ENCODE measurements at places on chromosomes 5 and 9.

GRCh38 chr5:14186059-14186830, 43.1 kb downstream of the TRIO start:
- DNase-seq = no peak

DNA sequence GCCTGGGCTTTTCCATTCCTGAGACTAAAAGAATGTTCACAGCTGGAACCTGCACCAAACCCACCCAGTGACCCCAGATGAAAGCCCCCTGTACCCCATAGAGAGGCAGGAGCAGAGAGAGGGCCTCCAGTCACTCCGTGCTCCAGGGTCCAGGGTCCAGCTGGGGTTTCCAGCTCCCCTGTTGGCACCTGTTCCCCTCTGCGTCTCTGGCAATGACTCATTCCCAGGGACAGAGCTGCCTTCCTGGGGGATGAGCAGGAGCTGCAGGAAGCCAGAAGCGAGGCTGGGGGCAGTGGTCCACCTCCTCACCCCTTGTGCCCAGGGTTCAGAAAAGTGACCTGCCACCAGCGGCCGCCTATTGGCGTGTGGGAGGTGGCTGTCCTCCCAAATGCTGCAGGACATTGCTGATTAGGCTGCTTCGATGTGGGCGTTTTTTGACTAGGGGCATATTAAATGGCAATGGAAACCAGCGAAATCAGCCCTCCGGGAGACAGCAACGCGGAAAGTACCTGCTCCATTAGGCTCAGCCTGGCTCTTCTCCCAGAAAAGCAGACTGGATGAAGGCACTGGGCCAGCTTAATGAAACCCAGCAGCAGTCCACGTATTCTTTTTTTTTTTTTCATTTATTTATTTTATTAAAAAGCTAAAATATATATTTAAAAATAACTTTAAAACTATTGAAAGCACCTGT, 97.4 kb downstream of the DAP start:
- no peak for DNase-seq

DNA sequence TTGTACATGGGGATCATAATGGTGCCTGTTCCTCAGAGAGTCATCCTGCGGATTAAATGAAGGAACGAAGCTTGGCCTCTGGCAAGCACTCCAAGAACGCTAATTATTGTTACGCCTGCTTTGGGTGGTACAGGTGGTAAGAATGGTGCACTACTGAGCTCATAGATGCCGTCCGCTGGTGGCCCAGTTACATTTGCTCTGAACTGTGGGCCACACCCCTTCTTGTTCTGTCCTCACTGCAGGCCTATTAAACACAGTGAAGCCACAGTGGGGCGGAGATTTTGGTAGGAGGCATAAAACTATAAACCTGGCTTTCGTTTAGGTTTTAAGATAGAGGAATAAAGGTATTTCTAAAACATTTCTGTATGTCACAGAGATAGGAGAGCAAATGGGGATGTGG, 40.6 kb upstream of the FER start:
- DNase-seq = no peak

DNA sequence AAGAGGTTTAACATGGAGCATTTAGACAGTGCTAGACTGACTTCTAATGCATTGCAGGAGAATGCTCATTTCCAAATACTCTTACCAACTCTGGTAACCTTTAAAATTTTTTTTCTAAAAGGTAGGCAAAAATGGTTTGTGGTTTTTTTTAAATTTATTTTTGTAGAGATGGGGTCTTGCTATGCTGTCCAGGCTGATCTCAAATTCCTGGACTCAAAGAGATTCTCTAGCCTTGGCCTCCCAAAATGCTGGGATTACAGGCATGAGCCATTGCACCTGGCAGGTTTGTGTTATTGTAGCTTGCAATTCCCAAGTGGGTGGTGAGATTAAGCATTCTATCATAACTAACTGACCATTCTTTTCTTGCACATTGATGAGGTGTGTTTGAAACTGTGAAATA, 43.0 kb upstream of the TBC1D2 start:
- no peak for DNase-seq

DNA sequence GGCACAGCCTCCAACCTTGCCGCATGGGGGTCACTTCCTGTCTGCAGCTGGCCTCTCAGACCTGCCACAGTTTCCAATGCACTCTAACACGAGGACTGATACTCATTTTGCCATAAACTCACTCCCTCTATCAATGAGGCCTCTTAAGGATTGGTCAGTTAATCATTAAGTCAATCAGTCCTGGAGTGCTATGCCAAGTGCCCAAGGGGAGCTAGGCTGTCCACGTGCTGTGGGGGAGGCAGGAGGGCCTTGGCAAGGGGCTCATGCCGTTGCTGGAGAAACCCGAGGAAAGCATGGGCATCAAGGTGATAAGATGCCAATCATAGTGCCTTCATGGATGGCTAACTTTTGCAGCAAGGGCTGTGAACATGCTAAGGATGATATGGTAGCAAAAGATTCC, 1.7 kb upstream of the ALDH1B1 start:
- DNase-seq = no peak

- DNase-seq = no peak
These were observed 63.0 kb downstream of the GDNF start for GRCh38 chr5:37776826-37777225.

DNA sequence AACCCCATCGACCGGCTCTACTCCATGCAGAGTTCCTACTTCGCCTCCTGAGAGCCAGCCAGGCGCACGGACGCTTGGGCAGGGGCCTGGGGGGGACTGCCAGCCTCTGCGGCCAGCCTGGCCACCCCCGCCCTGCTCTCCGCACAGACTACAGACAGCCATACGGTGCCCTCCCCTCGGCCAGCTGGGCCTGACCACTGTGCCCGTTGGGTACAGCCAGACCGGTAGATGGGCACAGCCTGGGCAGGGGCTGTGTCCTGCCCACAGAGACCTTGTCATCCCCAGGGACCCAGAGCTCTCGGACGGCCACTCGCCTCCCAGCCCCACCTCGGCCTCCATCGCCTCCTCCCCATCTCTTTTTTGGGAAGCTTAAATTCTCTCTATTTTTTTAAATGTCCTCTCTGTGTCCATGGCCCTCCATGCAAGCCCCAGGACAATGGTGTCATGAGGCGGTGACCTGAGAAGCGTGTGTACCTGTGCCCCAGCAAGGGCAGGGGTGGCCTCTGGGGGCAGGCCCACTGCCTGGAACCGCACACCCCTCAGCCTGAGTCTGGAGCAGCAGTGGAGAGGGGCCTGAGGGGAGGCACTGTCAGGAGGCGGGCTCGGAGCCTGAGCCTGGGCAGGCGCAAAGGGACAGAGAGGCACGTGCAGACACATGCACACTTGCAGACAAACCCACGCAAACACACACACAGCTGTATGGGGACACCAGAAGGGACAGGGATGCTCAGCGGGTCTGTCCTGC, 82.8 kb downstream of the LMX1B start:
- DNase-seq = no peak

DNA sequence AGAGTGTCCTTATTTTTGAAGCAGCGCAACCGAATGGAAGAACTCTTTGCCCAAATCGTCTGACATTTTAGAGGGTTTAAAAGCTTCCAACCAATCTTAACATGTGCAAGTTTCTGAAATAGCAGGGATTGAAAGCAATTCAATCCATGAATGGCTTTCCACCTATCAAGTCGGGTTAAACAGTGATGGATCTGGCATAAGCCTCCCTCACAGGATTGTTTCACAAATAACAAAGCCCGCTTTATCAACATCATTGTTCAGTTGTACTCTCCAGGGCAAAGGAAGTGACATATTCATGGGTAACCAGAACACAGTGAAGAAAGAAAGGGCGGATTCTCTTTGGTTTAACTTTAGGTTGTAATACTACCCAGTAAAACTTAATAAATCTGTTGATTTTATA, 497.3 kb downstream of the MTRR start:
- DNase-seq = no peak

DNA sequence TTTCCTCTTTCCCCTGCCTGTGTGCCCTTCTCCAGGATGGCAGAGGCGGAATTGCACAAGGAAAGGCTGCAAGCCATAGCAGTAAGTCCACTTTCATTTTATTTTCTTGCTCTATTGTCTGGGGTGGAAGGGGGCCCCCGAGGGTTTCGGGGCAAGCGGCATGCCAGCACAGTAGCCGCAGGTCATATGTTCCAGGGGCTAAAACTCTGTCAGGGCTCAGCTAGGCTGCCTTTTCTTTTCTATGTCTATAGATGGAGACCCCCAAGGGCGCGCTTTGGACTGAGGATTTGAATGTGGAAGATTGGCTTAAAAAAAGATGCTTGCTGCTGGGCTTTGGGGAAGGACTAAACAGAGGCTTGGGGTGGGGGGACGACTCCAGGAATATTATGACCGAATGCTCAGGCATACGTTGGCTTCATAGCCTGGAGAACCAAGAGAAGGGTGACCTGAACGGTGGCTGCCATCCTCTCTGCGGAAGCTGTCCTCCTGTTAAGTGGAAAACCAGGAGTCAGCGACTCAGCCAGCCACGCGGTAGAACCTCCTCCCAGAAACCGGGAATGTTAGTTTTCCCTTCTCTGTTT, 545 bp downstream of the PALM2AKAP2 start:
- DNase-seq = no peak

DNA sequence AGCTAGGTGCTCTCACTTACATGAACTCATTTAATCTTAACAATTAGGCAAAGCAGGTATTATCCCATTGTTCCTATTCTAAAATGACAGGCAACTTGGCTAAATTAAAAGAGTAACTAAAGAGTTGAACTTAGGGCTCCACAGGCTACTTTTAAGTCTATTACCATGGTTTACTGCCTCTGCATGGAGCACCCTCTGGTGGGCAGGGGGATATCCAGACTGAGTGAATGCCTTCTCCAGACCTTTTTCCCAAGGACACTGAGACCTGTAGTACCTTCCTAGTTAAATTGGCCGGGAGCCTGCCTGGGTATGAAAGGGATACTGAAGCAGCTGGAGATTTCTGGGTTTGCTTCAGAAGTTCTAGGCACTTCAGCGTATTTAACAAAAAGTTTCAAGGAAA, 238.1 kb downstream of the ELAVL2 start:
- no peak for DNase-seq

GRCh38 chr5:169503886-169504285, 79.7 kb upstream of the SPDL1 start:
- DNase-seq = no peak

Data from stimulated activated CD8-positive, alpha-beta memory T cell treated with anti-CD3 and anti-CD28 coated beads, Interleukin-4, amount 100 ng/mL, for 1 hour (primary cell).